Muscle of leg (tissue), 16 donors: ENCODE measurements at places on chromosomes 12 and 14. TPM values are rescaled to one million over a fixed set of nuclear protein-coding genes. Genes with fewer than 3 reads are reported as not detected.

GRCh38 chr12:29041621-29042020 lies 107.5 kb upstream of the FAR2 start:
- DNase-seq: peak; percentile 31

GRCh38 chr12:107320929-107321631 lies 227.7 kb upstream of the CRY1 start:
- DNase-seq: peak; percentile 56

DNA sequence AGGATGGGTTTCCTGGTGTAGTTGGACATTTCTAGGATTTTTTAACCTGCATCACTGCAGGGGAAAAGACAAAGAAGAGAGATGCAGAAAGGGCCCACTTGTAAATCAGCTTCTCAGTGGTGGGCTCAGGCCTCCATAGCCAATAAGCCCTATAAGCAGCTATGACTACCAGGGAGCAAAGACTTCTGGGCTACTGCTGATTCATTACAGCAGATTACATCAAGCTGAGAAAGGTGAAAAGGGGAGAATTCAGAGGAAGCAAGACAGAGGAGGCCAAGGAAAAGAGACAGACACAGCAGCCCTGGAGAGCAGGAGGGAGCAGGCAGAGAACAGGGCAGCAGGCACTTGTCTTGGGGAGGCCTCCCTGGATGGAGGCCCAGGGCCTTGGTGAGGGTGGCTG lies 95.2 kb downstream of the KCNA5 start:
- DNase-seq: no peak

DNA sequence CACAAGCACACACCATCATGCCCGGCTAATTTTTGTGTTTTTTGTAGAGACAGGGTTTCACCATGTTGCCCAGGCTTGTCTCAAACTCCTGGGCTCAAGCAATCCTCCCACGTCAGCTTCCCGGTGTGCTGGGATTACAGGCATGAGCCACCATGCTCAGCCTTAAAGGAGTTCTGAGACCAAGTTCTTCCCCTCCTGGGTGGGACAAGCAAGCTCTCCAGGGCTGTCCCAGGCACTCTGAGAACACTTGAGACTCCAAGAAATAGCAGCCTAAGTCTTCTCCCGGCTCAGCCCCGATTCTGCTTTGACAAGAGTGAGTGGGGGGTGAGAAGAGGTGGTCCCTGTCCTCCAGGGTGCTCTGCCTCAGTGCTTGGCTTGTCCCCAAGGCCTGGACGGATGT lies 86.4 kb downstream of the STAB2 start:
- no peak for DNase-seq

DNA sequence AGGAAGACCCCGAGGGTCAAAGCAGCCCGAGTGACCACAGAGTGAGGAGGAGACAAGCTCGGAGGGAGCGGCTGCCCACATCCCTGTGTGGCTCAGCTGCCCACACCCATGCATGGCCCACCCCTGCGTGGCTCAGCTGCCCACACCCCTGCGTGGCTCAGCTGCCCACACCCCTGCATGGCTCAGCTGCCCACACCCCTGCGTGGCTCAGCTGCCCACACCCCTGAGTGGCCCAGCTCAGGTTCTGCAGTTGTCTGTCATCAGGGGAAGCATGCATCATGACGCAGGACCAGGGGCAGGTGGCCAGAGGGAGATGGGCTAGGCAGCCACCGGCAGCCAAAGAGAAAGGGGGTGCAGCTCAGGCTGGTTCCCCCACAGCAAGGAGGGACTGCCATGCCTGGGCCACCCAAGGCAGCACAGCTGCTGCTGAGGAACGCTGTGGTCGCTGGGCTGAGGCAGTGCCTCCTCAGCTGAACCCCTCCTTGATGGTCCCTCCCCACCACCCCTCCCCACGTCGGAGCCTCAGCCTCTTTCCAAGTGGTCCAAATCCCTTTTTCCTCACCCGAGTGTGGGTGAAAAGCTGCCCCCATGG lies 33.3 kb upstream of the NUDT14 start:
- DNase-seq: no peak

EGLN3 gene
- 43.6 TPM for total RNA-seq

DCN gene
- total RNA-seq: 2,074 TPM

LRP1-AS gene
- total RNA-seq: 0.66 TPM

ERBB3 gene
- 126 TPM for total RNA-seq

TTC5 gene
- 16.0 TPM for total RNA-seq
